Stimulated activated CD4-positive, alpha-beta T cell treated with anti-CD3 and anti-CD28 coated beads, Interleukin-1b, Interleukin-23, amount 100 ng/mL, for 48 hours (primary cell): ENCODE measurements at places on chromosomes 12 and 14.

DNA sequence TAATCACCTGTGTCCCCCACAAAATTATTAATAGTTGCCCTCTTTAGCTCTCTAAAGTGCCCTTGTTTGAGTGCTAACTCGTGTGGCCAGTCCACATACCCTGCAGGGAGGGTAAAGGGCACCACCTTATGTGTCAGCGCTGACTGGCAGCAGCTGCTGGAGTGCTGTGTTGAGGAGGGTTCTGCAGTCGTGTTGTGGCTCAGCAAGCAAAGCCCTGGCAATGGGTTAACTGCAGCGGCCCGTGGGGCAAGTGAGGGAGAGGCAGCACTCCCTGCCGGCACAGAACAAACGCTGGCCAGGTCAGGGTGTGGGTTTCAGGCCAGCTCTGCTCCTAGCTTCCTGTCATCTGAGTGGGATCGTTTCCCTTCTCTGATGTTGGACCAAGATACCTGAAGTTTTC lies 369.8 kb downstream of the CACNA1C start:
- DNase-seq, result no peak

GRCh38 chr14:75452900-75453816 lies 25.3 kb downstream of the JDP2 start:
- no peak for DNase-seq

DNA sequence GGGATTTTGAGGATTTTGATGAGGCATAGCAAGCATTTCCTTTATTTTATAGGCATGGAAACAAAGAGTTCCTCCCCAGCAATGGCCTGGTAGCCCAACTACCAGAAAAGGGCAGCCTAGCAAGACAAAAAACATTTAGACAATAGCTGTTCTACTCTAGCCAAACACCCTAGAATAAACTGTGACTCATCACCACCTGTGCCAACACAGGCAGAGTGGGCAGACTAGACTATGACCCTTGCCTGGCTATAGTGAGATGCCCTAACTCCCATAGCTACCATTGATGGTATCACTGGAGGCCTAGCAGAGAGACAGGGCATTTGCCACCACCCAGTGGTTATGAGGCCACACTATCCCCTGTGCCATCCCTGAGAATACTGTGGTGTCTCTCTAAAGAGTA lies 15.5 kb upstream of the CCER1 start:
- no peak for DNase-seq

DNA sequence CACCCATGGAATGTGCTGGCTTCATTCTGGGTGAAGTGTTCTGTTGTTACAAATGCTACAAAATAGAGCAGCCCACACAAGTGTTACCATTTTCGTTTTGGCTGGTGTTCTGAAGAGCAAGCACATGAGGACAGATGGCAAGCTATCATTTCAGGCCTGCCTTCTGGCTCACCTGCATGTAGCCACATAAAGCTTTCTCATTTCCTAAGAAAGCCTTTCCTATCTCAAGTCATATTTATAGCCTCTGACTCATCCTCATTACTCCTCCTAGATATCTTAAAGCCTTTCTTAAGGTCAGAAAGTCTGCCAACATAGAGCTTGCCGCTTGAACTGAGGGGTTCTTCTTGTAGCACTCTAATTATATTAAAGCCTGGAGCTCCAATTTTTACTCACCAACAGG lies 89.0 kb downstream of the PTPRR start:
- DNase-seq, result no peak

DNA sequence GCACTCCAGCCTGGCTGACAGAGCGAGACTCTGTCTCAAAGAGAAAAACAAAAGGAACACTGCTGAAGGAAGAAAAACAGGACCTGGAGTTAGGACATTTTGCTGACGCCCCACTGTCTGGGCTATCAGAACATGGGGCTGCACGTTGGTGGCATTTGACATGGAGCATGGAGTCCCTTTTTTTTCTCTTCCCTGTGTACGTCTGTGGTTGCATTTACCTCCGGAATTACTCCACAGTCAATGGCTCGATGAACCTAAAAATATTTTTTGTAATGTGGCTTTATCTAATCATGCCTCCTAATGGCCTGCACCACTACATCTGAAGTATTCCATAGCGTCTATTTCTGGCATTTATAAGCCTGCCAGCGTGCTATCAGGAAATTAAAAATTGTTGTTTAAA lies 30.7 kb downstream of the TESC start:
- DNase-seq, result no peak

- DNase-seq, result no peak
Measured at GRCh38 chr12:121817648-121818043, 13.8 kb downstream of the SETD1B start.

GRCh38 chr12:71949646-71950045 lies 11.0 kb downstream of the TPH2 start:
- no peak for DNase-seq
